ENCODE measurements at places on chromosomes 7 and 10.

GRCh38 chr7:54967377-54967776 is 51.4 kb upstream of the EGFR start:
- DNase-seq = no peak

DNA sequence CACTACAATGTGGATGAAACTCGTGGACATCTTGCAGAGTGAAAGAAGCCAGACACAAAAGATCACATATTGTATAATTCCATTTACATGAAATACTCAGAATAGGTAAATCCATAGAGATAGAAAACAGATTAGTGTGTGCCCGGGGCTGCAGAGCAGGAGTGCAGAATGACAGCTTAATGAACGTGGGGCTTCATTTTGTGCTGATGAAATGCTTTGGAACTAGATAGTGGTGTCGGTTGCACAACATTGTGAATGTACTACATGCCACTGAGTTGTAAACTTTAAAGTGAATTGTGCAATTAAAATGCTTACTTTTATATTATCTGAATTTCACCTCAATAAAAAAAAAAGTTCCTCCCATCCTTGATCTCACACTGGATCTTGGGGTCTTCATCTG is 31.8 kb upstream of the CARD11 start:
- DNase-seq = no peak

GRCh38 chr10:124651402-124651891 is 92.7 kb downstream of the FAM53B start:
- DNase-seq = peak; percentile 19

DNA sequence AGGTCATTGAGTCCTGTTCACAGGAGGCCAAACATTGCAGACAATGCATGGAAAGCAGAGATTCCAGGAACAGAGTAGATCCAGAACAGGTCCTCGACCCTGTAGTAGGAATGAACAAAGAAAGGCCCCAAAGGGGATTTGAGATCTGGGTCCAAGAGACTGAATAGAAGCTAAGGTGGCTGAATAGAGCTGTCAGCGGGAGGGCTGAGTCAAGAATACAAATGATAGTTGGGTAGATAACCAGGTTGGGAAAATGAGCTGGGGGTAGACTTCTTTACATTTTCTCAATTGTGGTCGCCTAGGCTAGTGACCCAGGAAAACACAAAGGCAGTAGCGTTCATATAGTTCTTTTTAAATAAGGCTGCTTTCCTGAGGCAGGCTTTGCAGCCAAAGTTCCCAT is 103.4 kb upstream of the ELMO1 start:
- DNase-seq = no peak

DNA sequence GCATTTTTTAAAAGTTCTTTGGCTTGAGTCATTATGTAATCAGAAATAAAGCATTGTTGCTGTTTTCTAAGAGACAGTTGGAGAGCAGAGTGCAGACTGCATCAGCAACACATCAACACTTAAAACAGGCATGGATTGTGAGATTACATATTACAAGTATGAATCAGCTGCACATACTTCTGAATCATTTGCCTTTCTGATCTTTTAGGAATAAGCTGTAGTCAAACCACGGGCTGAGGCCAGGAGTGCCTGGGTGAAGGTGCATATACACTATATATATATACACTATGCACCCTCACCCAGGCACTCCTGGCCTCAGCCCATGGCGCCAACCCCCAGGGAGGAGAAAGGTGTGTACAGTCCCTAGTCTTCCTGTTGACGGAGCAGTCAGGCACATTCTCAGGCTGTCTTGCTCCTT is 52.4 kb upstream of the DLX6 start:
- no peak for DNase-seq

- DNase-seq = no peak
These were observed 701.3 kb downstream of the TNS3 start for GRCh38 chr7:46880508-46881196.

- DNase-seq = no peak
These were observed 63.3 kb downstream of the BMPER start for GRCh38 chr7:33968591-33968990.

- DNase-seq = no peak
These were observed 206.4 kb downstream of the REEP3 start for GRCh38 chr10:63727636-63728035.

- no peak for DNase-seq
These were observed 7.8 kb upstream of the ZYX start for GRCh38 chr7:143373255-143373794.

Data from CD4-positive, alpha-beta T cell treated with Interleukin-10 for 1 hour (primary cell).